GDM1 (cell line): ENCODE measurements at places on chromosomes 5 and 9.
A peak's percentile ranks its signal among the peaks of the same experiment; 100 is the strongest.

GRCh38 chr5:160260881-160261815 lies 31.8 kb downstream of the FABP6 start:
- DNase-seq, result peak; percentile 64

DNA sequence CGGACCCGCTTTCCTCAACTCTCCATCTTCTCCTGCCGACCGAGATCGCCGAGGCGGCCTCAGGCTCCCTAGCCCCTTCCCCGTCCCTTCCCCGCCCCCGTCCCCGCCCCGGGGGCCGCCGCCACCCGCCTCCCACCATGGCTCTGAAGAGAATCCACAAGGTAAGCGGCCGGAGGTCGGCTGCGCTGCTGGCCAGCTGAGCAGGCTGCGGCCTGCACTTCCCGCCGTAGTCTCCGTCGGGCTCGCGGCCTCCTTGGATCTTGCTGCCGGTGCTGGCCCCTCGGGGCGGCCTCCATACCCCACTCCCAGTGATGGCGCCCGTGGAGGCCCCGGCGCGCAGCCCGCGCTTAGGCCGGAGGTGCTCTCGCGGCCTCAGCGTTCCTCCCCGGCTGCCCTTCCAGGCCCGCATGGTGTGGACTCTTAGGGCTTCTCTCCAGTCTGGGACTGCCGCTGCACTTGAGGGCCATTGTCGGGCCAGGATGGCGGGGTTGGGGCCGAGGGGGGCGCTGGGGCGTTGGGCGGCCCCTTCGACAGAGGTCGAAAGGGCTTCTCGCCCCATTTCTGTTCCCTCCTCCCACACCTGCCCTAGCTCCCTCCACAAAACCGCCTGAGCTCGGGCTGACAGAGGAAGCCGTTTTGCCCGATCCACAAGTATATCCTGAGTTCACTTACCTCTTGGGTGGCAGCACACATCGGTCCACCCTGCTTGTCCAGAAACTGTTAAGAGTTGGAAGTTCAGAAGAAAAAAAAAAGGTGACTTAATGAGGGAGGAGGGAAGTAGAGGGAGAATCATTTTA lies 714 bp downstream of the UBE2D2 start:
- DNase-seq, result peak; percentile 34

- no peak for DNase-seq
These were observed 13.9 kb upstream of the HABP4 start for GRCh38 chr9:96436063-96436455.

GRCh38 chr5:108380531-108381349 lies 1.2 kb downstream of the FBXL17 start:
- peak; percentile 26 for DNase-seq

DNA sequence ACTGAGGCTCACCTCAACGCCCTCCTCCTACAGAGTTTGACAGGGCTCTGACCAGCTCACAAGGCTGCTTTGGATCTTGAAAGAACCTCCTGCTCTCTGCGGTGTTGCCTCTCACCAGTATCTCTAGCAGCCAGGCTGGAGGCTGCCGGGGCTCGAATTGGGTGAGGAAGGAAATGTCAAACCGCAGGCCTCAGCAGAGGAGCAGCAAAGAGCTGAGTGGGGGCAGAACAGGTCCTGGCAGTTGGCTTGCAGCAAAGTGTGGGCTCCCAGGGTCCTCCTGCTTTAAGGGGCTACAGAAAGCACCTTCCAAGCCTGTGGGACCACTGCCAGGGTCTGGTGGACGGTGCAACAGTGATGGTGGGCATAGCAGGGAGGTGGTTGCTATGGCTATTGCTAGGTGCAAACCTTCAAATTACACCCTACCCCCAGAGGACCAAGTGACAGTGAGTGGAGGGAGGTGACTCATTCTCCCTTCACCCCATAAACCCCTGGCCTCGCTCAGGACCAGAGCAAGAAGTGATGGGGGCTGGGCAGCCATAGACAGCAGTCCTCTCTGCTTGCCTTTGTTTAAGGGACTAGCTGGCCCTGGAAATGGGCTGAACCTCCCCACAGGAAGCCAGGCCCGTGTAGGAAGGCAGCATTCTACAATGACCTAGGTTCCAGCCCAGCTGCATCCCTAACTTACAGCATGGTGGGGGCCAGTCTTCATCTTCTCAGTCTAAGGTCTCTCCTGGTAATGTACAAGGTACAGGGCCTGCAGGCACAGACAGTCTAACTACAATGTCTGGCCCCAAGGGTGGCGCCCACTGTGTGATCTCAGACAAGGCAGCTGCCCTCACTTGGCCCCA lies 18.7 kb downstream of the LCP2 start:
- peak; percentile 97 for DNase-seq

DNA sequence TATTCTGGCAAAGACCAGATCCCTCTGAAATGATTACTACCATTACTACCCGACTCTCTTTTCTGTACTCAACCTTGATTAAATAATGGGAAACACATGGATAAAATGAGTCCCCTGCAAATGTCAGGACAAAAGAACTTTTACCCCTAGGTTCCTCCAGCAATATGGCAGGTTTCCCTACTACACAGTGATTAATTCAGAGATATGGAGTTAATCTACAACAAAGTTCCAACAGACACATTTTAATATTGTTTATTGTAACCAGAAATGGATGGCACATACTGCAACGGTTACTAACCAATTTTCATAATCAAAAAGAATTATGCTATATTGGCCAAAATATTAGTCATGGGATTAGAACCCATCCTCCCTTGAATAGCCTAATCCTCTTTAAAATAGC lies 294.8 kb downstream of the ATPSCKMT start:
- DNase-seq, result no peak

GRCh38 chr9:83355024-83355444 lies 183.2 kb downstream of the FRMD3 start:
- DNase-seq, result no peak

- DNase-seq, result no peak
These were observed 5.9 kb downstream of the DMRTA1 start for GRCh38 chr9:22452415-22453010.

GRCh38 chr9:134942788-134943184 lies 25.1 kb upstream of the FCN1 start:
- DNase-seq, result no peak

DNA sequence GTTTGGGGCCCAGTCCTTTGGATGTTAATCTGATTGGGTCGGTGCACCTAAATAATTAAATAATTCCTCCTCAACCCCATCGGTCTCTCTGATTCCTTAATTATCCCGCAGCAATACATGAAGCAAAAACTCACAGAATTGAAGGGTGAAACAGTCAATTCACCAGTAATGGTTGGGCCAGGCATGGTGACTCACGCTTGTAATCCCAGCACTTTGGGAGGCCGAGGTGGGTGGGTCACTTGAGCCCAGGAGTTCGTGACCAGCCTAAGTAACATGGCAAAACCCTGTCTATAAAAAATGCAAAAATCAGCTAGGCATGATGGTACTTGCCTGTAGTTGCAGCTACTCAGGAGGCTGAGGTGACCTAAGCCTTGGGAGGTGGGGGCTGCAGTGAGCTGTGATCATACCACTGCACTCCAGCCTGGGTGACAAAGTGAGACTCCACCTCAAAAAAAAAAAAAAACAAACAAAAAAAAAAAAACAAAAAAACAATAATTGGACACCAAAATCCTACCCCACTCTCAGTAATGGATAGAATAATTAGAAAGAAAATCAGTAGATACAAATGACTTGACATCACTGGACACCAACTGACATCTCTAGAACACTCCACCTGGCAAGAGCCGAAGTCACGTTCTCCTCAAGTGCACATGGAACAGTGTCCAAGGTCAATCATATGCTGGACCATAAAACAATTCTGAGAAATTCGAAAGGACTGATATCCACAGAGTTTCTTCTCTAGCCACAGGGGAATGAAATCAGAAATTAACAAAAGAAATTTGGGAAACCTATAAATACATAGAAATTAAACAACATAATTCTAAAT lies 5.3 kb downstream of the ABO start:
- DNase-seq, result no peak

DNA sequence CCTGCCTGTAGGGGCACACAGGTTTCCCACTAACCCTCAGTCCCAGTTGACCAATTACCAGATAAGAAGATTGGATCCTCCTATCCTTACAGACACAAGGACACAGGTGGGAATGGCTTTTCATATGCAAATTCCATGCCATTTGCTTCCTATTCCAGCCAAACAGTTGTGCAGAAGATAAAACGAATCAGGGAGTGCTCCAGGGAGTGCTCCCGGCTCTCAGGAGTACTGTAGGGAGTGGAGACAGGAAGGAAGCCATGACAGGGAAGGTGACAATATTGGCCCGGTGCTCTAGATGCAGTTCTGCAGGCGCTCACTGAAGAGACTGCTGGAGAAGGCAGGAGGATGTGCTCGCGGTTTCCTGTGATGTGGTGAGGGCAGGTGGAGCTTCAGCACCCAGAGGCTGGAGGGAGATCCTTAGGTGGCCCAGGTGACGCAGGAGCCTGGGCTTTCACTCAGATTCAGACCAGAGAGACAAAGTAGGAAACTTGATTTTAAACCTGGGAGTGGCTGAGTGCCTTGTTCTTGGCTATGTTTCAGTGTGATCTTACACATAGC lies 260.0 kb downstream of the AUH start:
- DNase-seq, result no peak

DNA sequence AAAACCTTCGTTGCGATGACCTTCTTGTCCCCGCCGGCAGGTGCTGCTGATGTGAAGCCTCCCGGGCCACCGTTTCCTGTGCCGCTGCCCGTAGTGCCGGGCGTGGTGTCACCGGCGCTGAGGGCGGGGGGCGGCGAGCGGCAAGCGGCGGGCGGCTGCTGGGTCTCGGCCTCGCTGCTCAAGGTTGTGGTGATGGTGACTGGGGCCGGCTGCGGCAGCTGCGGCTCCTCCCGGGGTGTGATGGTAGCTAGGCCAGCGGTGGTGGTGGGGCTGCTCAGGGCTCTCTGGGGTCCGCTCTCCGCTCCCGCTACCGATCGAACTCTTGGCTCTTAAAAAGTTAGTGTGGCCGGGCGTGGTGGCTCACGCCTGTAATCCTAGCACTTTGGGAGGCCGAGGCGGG lies 36.0 kb upstream of the PTPN3 start:
- DNase-seq, result no peak

DNA sequence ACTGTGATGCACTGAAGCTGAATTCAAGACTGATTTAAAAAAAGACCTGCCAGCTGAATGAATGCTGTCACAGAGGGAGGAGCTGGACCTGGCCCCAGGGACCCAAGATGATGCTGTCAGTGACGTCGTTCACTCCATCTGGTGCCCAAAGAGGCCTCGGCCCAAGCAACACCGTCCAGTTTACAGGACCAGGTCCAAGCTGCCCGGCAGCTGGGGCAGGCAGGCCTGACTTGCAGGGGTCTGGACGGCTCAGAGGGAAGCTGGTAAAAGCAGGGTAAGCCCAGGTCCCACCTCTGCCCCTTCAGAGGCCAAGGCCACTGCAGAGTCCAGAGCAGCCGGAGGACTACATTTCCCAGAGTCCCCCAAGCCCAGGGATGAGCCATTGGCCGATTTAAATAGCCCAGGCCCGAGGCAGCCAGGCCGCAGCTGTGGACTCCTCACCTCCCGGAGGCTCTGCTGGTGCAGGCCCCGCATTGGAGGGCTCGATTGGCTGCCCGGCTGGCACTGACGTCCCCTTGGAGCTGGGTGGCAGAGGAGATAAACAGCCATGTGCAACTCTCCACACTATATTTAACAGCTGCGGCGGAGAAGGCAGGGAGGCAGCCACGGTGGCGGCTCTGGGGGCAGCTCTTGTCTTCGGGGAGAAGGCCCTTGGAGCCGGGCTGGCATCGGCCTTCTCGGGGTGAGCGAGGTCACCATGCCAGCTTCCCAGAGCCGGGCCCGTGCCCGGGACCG lies at the start of gene PLPP7:
Gene PLPP7 (plus strand): TSS at position 423 of the 735 bp plus-strand sequence. CDS start 275 bp downstream, at position 698.
- no peak for DNase-seq

- DNase-seq, result no peak
These were observed 19.0 kb downstream of the ADGRD2 start for GRCh38 chr9:124469011-124469832.

GRCh38 chr9:78900500-78900899 lies 603.6 kb downstream of the PSAT1 start:
- DNase-seq, result no peak

DNA sequence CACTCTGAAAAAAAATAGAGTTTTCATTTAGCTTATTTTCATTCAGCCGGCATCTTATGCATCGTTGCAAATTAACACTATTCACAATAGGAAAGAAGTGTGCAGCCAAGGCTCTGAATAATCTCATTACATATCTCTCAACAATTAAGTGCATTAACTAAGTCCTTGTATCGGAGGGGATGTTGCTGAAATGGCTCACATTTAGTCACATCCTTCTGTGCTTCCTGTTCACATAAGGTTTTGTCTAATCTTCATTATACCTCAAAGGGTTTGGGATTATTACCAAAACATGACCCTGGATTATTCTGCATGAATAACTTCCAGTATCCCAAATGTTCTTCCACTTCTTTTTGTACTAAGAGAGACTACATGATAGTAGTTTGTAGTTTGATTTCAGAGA lies 278.0 kb upstream of the GRIA1 start:
- no peak for DNase-seq

DNA sequence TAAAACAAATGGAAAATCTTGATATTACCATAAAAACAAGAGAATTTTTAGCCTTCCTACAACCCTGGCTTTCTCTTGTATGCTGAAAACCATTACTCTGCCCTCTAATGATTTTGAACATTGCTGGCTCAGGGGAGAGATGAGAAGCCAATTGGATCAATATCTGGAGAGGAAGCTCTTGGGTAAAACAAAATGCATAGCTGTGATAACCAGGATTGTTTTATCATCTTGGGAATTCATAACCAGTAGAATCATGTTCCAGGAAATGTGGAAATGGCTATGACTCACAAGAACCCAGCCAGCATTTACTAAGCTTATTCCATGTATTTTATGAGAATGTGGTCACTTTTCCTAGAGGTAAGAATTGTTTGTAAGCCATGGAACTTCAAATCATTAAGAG lies 51.1 kb upstream of the CTNND2 start:
- no peak for DNase-seq

DNA sequence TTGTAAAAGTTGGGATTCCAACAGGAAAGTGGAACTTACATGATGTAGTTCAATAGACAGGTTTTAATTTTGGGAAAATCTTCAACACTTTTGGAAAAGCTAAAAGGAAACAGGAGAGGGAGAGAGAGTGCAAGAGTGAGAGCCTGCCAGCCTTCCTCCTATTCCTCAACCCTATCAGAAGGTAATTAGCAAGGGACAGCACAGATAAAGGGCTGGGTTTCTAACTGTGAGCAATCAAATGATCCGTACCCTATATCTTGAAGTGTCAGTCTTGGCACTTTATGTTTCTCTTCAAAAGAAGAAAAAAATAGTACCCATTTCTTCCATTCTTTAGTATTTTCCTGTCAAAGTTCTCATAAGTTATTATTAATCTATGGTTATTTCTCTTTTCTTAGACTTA lies 79.4 kb downstream of the FER start:
- DNase-seq, result no peak

- DNase-seq, result no peak
These were observed 41.3 kb downstream of the EHMT1 start for GRCh38 chr9:137660144-137660543.

GRCh38 chr5:33282696-33283095 lies 158.1 kb upstream of the TARS1 start:
- DNase-seq, result no peak

- DNase-seq, result peak; percentile 9
These were observed 88.5 kb downstream of the FAM174A start for GRCh38 chr5:100623719-100624118.

DNA sequence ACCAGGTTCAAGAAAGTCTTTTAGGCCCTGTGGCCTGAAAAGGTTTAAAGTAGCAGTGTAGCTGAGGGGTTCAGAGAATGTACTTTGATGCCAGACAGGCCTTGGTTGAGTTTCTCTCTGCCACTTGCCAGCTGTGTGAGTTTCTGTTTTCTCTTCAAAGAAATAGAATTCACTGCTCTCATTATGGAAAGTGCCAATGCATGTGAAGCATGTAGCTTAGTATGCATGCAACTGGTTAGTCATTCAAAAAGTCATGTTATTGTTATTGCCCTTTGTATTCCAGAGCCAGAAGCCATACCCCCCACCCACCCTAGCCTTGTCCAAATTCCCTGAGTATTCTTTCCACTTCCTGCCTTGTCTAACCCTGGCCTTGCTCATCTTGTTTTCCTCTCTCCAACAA lies 101.7 kb downstream of the ADRB2 start:
- no peak for DNase-seq
